Bronchial epithelial cell (primary cell): ENCODE measurements at places on chromosomes 7 and 10.

- no peak for DNase-seq
Measured at GRCh38 chr10:53489335-53490182, 717.0 kb upstream of the MBL2 start.

DNA sequence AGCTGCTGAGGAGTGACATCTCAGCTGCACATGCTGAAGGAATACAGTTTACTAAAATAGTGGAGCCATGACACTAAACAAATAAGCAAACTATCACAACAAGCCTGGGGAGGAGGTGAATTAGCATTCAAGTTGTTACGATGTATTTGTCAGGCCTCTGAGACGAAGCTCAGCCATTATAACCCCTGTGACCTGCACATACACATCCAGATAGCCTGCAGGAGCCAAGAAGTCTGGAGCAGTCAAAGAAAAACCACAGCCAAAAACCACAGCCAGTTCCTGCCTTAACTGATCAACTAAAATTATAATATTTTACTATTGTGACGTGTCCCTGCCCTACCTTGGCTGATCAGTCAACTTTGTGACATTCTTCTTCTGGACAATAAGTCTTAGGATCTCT, 68.6 kb downstream of the NSUN6 start:
- DNase-seq = no peak

GRCh38 chr10:108970016-108970415, 953.3 kb downstream of the XPNPEP1 start:
- DNase-seq = no peak

- DNase-seq = no peak
Measured at GRCh38 chr7:141410353-141411000, 140.7 kb upstream of the AGK start.

DNA sequence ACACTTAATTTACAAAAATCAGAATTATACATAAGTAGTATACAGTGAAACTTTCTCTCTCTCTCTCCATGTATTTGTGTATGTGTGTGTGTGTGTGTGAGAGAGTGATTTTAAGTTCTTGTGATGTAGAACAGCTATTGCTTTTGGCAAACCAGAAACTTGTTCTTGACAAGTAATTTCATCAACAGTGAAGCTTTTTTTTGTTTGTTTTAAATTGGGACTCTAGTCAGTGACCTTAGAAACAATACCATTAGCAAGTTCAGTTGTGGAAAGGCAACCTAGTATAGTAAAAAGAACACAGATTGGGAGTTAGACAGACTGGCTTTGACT, 319.1 kb downstream of the PTEN start:
- no peak for DNase-seq

DNA sequence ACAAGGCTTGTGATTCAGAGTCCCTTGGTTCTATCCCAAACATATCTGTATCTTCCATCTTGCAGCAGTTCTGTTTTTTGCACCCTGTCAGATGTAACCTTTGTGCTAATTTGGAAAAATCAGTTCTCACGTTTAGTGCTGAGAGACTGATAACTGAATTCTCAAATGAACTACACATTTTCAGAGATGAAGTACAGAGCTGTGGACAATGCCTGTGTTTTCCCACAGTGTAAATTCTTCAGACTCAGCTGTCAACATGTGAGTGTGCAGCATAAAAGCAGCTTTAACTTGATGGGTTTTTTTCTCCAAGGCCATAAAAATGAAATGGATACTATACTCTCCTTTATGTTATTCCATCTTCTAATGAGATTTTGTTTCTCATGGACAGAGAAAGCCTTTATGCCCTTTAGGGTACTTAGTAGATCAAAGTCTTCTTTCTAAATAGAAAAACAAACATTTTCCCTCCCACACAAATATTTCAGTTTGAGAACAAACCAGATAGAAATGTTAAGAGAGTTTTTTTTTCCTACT, 150.9 kb downstream of the SEMA3A start:
- DNase-seq = no peak

DNA sequence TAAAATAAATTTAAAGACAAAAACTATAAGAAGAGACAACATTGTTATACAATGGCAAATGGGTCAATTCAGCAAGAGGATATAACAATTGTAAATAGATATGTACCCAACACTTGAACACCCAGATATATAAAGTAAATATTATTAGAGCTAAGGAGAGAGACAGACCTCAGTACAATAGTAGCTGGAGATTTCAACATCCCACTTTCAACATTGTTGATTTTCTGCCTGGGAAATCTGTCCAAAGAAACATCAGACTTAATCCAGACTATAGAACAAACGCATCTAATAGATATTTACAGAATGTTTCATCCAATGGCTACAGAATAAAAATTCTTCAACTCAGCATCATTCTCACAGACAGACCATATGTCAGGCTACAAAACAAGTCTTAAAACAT, 256.1 kb downstream of the GRM8 start:
- DNase-seq = no peak
